Central memory CD4-positive, alpha-beta T cell (primary cell): ENCODE measurements at places on chromosomes 12 and 14.

DNA sequence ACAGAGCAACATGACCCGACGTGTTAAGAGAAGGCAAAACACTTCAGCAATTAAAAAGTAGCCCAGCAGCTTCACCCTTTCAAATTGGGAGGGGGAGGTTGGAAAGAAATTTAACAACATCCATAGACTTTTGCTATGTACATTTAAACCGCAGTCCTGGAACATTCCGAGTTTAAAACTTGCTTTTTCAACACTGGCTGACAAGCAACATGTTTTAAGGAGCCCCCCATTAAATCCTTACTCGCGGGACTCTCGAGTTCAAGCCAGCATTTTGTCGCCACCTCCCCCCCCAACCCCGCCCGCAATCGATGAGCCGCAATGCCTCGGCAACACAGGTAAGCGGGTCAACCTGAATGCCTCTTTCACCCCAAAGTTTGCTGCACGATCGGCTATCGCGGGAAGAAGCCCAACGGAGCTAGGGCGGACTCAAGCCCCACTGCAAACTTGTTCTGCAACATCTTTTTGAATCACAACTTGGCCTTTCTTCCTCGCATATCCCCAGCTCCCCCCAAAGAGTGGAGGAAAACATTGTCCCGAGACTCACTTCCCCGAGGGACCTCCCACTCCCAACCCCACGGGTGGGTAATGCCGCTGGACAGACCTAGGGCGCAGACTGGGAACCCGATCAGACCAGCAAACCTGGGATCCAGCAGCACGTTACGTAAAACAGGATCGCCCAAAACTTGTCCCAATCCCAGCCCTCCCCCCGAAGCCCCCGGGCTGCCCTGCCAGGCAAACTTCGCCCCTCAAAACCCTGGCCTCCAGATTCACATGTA is 777 bp downstream of the ZFP36L1 start:
- no peak for DNase-seq

DNA sequence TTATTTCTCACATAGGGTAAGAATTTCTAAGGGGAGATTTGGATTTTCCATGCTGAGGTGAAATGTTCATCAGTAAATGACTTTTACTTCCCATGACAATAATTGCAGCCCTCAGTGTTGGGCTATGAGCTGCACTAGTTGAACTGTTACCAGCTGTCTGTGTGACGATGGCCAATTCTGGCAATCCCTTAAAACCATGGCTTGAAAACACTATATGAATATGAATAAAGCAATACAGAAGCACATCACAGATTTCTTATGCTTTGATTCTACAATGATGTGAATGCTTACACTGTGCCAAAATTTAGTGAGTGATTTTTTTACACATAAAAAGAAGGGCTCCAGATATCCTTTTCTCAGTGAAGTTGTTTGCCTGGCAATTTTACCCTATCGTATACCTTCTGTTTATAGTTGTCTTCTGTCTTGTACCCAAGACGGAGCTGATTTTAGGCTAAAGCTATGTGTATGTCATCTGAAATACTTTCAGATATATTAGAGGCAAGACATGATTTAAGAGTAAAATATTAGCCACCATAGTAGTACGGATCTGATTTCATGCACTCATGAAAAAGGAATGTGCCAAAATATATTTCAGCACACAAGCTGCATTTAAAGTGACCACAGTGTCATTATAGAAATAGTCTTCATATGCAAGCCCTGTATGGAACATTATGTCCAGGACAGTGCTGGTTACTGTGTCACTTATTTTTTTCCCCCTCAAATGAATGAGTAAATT is 52.0 kb downstream of the SLC38A4 start:
- no peak for DNase-seq

GRCh38 chr14:74705613-74706500 is 7.0 kb downstream of the AREL1 start:
- no peak for DNase-seq

- no peak for DNase-seq
These were observed 7.4 kb upstream of the PTGES3 start for GRCh38 chr12:56695327-56696101.

GRCh38 chr12:94187361-94187760 is 39.0 kb downstream of the PLXNC1 start:
- DNase-seq, result no peak

GRCh38 chr12:45725631-45726602 is 3.6 kb upstream of the ARID2 start:
- peak; percentile 53 for DNase-seq

GRCh38 chr14:105508601-105509000 is 17.6 kb downstream of the TEDC1 start:
- DNase-seq, result no peak

GRCh38 chr12:14936224-14936861 is 2.0 kb downstream of the ERP27 start:
- DNase-seq, result no peak

DNA sequence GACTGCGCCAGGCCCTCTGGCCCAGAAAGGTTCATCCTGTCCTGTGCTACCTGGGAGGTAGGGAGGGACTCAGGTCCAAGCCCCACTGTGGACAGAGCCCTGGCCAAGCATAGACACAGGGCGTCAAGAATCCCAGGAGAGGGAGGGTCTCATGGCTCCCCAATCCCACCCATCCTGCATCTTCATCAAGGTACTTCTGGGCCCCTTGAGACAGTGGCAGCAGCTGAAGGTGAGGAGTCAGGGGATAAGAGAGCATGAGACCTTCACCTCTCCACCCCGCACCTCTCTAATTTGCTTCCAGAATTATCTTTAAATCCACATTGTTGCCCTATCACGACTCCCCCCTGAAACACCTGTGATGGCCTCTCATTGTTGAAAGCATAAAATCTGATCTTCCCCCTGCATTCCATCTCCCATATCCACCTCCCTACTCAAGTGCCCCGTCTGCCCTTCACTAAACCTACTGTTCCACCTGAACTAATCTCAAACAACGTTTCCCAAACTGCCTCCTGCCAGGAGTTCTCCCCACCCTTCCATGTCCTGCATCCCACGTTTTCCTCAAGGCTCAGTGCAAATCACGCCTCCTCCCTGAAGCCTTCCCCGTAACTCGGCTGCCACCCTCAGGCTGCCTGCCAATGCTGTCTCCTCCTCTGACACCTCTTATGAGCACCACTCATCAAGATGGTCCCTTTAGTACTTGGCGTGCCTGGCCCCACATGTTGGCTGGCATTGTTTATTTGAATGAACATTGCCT is 27.1 kb downstream of the KRT18 start:
- no peak for DNase-seq

- DNase-seq, result no peak
These were observed 1.7 kb downstream of the LARP4 start for GRCh38 chr12:50402264-50403000.

- no peak for DNase-seq
These were observed at the start of gene KRT80 for GRCh38 chr12:52191841-52192791. Gene KRT80 (minus strand): TSS chr12:52192014. CDS start chr12:52191902, 112 bp downstream.

- no peak for DNase-seq
These were observed 88.3 kb downstream of the FBXW8 start for GRCh38 chr12:116999066-116999465.

- DNase-seq, result peak; percentile 37
These were observed 519 bp downstream of the MORN3 start for GRCh38 chr12:121668750-121669520.

DNA sequence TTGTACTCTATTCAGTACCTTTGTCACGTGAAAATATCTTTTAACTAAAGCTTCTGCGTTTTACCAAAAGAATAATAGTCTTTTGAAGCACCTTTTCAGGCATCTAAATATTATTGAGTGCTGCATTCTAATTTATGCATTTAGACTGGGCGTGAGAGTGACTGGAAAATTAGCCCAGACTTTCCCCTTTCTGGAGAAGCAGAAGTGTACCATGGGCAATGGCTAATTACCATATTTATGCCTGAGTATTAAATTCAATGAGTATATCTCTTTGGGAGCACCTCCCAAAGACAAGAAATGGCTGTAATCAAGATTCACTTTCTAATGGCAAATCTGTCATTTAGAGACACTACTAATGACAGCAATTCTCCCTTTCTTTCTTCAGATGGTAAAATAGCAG is 174.9 kb downstream of the LRRK2 start:
- no peak for DNase-seq

DNA sequence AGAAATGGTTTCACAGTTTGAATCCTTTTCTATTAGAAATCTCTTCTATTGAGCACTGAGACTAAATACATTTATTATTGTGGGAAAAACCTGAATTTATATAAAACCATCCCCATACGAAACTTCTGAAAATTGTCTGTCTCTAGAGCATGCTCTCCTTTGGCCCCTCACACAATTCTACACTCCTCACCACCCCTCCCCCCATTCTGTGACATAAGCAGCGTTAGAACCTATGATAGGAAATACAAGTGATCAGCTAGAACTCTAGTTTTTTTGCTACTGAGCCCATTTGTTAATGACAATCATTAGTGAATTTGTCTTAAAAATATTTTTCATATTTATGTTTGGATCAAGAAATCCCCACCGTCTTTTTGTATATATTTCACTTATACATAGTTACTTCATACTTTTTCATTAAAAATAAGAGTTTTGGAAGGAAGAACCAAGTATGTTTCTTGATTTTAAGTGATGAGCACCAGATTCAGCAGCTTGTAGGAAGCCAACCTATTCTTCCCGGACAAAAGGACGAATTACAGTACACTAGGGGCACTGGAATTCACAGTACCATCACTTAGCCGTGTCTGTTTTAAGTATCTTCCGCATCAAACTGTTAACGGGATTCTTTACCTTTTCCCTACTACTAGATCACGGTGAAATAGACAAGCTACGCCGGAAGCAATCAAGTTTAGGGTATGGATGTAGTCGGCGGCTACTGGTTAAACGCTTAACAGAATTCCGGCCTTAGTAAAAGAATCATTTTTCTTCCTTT is 724 bp downstream of the GTSF1 start:
- DNase-seq, result no peak

- no peak for DNase-seq
These were observed 33.7 kb downstream of the GPHN start for GRCh38 chr14:66541627-66542026.

GRCh38 chr12:3697311-3697870 is 55.5 kb downstream of the CRACR2A start:
- DNase-seq, result no peak

GRCh38 chr14:101630056-101630965 is 69.0 kb downstream of the DIO3 start:
- no peak for DNase-seq

DNA sequence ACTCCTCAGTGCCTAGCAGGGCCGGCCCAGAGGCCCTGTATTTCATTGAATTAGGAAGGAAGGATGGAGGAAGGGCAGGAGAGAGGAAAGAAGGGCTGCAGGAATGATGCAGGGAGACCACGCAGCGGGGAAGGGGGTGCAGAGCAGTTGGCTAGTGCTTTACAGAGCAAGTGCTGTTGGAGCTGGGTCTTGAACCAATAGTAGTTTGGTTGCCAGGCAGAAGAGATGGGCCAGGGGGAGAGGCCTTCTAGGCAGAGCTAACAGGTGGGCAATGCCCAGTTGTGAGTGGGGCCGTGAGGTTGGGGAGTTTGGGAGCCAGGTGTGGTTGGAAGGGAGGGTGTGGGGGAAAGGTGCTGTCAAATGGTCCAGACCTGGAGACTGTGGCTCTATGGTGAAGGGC is 39.1 kb upstream of the SRSF5 start:
- no peak for DNase-seq

- DNase-seq, result no peak
These were observed 19.9 kb upstream of the AMIGO2 start for GRCh38 chr12:47099610-47100009.

DNA sequence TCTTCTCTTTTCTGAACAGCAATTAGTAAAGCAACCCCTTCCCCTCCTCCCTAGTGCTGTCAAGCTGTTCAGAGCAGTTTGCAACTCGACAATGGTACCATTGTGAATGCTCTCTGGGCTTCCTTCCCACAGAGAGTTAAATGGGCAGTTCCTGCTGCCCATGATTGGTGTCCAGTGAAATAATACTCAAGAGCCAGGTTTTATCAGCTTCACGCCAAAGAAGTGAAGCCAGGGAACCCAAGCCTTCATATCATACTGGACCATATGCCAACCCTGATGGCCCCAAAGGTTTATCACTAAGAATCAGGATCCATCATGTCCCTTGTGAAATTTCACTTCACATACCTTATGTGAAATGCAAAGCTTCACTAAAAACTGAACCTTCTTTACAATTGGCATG is 24.7 kb downstream of the INSM2 start:
- no peak for DNase-seq

DNA sequence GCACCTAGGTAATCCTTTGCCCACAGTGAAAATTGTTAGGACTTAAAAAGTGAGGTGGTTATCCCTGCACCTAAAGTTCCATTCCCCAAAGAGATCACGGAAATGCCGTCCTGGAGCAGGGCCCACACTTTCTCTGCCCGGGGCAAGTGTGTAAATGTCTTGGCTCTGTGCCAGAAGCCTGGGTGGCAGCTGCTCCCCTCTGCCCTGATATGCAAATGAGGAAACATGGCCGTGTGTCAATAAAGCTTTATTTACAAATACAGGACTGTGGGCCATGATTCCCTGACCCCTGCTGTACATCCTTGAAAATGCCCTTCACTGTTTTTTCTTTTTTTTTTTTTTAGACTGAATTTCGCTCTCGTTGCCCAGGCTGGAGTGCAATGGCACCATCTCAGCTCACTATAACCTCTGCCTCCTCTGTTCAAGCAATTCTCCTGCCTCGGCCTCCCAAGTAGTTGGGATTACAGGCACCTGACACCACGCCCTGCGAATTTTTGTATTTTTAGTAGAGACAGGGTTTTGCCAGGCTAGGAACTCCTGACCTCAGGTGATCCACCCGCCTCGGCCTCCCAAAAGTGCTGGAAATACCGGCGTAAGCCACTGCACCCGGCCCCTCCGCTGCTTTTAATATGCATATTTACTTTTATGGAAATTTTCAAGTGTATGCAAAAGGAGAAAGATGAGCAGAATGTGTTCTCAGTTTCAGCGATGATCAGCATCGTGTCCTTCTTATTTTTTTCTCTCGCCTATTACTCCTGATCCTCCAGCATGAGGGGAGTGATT is 75.5 kb downstream of the GALNT9 start:
- no peak for DNase-seq

GRCh38 chr12:37720846-37721245 is 595.7 kb upstream of the ALG10B start:
- DNase-seq, result no peak

DNA sequence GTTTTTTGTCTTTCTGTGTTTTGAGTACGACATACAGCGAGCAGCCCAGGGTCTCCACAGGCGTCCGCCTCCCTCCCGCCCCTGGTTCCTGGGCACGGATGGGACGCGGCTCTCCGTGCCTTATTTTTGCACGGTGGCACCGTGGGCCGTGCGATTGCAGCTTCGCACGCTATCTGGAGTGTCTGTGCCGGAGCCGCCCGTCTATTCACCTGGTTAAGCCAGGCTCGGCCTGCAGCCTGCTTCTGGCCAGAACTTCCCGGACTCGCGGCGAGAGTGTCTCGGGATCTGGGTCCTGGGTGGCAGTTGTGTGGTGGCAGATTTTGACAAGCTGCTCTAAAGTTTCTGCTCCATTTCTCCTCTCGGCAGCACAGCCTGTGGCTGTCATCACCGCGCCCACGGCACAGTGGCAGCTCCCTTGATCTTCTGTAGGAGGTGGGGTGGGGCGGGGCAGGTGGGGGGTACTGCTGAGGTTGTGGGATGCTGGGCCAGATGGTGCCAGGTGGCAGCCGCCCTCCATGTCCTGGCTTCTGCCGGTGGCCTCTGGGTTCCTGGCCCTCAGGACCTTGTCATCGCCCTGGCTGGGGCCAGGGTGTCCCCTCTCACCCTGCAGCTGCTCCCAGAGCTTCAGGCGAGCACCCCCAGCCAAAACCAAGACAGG is 2.9 kb downstream of the MMP17 start:
- DNase-seq, result peak; percentile 16

GRCh38 chr12:106189341-106189740 is 50.6 kb upstream of the NUAK1 start:
- no peak for DNase-seq

GRCh38 chr12:93699271-93700145 is 22.3 kb downstream of the CRADD start:
- no peak for DNase-seq
